Dermis microvascular lymphatic vessel endothelial cell (primary cell): ENCODE measurements at places on chromosomes 1 and 21. TPM values are rescaled to one million over a fixed set of nuclear protein-coding genes. Genes with fewer than 3 reads are reported as not detected.

Gene IL10
- not detected in 2 replicates for total RNA-seq

Gene KCNK2
- total RNA-seq: under 0.01 and 0.26 TPM in 2 replicates

Gene KRTAP11-1
- total RNA-seq: not detected in 2 replicates

Gene CRP
- not detected in 2 replicates for total RNA-seq

Gene AQP10
- total RNA-seq: not detected in 2 replicates

Gene CACNA1E
- under 0.01 TPM in 2 replicates for total RNA-seq

Gene AMY1A
- not detected in 2 replicates for total RNA-seq

Gene HTR6
- under 0.01 and 0.13 TPM in 2 replicates for total RNA-seq

Gene LCE2C
- total RNA-seq: not detected in 2 replicates
